Mesothelial cell of epicardium (in vitro differentiated cells): ENCODE measurements at places on chromosomes 1 and 21. TPM values are rescaled to one million over a fixed set of nuclear protein-coding genes. Genes with fewer than 3 reads are reported as not detected.

DNA sequence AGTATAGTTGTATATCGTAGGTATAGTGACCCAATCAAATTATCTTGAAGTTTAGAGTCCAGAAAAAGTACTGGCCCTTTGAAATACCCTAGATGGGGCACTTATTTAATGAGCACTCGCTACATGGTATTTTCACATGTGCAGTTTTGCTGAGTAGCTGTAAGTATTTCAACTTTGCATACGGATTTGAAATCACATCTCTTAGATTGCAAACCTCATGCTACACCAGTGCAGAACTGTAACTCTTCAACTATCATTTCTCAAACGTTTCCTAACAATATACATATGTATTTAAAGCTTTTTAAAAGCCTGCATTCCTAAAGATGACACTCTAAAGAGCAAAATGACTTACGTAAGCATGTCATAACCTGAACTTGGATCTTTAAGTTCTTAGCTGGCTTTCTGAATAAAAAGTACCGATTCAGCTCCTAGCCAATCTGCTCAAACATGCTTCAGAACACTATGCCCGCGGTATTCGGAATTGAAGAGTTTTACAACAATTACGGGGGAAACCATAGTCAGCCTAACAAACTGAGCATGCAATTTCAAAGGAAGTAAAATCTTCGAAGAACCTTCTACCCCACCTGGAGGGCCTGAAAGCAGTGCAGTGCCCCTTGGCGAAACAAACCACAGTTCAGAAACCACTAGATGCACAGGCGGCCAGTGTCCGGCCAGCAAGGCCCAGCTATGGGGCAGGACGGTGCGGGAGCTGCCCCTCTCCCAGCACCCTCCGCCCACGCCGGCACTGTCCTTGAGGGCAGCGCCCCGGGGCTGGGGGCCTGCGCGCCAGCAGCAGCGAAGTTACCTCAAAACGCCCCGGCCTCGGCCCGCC is 863 bp downstream of the FH start:
- DNase-seq, result peak; percentile 22

GRCh38 chr21:25565272-25566211 is 41.7 kb downstream of the MRPL39 start:
- no peak for DNase-seq

KPRP gene
- total RNA-seq, result not detected in 3 replicates

DNA sequence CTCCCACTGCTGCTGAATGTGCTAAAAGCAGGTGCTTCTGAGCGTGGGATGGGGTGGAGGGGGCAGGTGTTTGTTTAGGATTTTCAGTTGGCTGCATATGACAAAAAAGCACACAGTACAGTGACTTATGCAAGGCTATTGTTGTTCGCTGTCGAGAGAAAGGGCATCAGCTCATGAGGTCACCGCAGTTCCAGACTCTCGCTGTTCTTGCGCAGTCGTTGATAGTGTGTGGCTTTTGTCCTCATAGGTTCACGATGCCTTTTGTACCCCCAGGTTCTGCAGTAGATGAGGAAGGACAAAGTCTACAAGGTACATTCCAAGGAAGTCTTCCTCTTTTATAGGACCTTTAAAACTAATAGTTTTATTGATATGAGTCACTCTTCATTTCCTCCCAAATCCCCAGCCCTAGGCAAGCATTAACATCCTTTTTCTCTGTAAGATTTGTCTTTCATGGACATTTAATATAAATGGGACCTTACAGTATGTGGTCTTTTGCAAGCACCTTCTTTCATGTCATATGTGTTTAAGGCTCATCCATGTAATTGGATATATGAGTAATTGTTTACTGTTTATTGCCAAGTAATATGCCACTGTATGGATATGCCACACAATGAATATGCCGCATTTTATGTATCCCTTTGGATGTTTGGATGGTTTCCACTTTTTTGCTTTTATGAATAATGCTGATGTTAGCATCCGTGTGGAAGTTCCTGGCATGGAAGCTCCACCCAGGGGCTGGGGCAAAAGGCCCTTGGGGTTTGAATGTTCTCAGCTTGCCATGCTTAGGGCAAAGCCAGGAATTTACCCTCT is 14.5 kb upstream of the NLRP3 start:
- no peak for DNase-seq

DNA sequence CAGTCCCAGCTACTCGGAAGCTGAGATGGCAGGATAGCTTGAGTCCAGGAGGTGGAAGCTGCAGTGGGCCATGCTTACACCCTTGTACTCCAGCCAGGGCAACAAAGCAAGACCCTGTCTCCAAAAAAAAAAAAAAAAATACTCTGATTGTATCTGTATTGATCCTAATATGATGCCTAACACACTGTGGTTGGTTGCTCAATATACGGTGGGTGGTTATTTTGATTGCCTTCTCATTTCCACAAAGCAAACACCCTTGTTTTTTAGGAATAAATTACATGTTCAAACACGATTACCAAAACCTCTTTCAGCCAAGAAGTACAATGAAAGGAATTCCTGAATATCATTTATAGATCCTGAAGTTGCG is 3.4 kb downstream of the EGLN1 start:
- no peak for DNase-seq

RSBN1 gene
- 23.7 to 27.7 TPM (median 24.7 TPM) in 3 replicates for total RNA-seq

MAP1LC3C gene
- 0.42 to 0.77 TPM in 2 of 3 replicates, not detected in the other for total RNA-seq

DYRK3 gene
- 3.3 to 4.6 TPM (median 4.1 TPM) in 3 replicates for total RNA-seq

- DNase-seq, result no peak
These were observed 88.0 kb upstream of the WLS start for GRCh38 chr1:68320349-68320748.

DNA sequence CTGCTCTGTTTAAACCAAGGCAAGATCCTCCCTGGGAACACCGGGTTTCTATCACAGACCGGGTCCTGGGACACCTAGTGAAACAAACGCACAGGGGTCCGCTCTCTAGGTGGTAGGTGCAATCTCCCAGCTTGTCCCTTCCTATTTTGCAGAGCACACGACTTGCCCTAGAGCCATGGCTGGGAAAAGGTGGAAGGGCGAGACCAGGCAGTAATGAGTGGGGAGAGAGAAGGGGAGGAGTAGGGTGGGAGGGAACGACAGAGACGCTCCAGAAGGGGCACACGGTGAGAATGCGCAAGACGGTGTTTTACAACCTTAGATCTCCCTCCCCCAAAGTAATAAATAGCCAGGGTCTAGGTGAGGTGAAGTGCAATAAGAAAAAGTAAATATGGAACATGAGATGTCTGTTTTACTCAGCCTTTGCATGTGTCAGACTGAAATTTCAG is 9.3 kb upstream of the ARHGAP29 start:
- no peak for DNase-seq

ZNF593OS gene
- not detected in 3 replicates for total RNA-seq

TMEM234 gene
- 28.9 to 33.3 TPM (median 32.9 TPM) in 3 replicates for total RNA-seq

LORICRIN gene
- total RNA-seq, result not detected in 3 replicates

TUFT1 gene
- total RNA-seq, result 14.8 to 17.3 TPM (median 17.3 TPM) in 3 replicates

DNA sequence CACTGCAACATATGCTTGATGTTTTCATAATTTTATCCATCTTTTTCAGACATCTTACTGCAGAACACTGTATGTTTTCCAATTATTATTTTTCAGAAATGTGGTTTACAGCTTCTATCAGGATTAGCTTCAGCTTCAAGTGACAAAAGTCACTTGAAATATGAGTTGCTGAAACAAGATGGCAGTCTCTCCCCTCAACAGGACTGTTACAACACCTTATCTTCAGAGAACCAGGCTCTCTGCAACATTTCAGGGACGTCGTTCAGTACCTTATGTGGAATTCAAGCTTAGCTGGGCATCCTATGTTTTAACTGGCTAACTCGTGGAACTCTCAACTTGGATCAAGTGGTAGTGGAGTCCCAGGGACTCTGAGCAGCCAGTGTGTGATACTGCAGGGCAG is 2.0 kb upstream of the UBE2G2 start:
- DNase-seq, result no peak

C1orf87 gene
- not detected in 3 replicates for total RNA-seq

C1orf52 gene
- total RNA-seq, result 44.6 to 48.2 TPM (median 47.4 TPM) in 3 replicates

DNA sequence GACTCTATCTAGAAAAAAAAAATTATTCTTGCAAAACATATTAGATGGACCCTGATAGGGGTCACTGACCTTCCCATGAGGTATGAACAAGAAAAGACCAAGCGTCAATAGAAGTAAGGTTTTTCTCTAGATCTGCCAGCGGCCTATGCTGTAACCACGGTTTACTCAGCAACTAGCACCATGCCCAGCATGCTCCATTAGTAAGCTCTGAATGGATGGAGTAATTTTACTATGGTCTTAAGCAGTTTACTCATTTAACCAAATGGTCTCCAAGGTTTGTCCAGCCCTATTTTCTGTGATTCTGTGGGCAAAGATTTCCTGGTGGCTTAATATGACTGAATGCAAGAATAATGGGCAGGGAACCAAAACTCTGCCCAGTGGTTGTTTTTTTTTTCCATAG is 113.9 kb downstream of the ADSS2 start:
- no peak for DNase-seq

RAB42 gene
- total RNA-seq, result 4.6 to 5.1 TPM (median 4.8 TPM) in 3 replicates

DNA sequence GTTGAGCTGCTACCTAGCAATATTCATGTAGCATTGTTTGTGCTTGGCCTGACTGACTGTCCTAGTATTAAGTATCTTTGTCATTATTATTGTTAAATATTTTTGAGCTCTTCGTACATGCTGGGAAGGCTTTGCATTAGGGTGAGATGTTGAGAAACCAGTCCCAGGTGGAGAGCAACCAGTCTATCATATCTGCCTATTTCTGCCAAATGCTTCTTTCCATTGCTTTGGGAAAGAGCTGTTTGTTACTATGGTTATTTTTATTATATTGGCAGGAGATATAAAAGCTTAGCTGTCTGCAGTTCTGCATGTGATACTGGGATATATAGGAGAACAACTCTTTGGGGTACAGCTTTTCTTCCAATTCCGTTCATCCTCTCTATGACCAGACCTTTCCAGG is 85.1 kb downstream of the CLDN17 start:
- DNase-seq, result no peak

DNA sequence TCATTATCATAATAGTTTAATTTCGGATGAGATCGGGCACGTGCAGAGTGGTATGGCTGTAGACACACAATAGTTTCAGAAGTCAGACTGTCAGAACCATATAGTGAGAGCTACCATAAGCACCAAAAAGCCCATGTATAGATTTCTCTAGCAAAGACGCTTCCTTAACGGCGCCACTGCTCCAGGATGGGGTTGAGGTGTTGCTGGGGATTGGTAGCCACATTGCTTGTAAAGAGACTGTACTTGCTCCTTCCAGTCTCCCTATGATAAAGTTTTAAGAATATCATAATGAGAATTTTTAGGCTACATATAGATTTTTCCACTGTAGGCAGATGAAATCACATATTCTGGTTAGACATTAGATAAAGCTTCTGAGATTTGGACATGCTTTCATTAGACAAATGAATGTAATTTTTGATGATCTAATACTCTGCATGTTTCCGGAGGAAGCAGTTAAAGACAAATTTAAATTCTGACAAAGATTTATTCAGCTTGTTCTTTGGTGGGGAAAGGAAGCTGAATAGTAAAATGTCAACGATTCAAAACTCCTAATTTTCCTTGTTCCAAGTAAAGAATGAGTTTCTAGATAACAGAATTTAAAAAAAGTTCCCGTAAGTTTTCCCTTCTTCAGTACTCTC is 77.7 kb downstream of the MAP3K7CL start:
- no peak for DNase-seq

DNA sequence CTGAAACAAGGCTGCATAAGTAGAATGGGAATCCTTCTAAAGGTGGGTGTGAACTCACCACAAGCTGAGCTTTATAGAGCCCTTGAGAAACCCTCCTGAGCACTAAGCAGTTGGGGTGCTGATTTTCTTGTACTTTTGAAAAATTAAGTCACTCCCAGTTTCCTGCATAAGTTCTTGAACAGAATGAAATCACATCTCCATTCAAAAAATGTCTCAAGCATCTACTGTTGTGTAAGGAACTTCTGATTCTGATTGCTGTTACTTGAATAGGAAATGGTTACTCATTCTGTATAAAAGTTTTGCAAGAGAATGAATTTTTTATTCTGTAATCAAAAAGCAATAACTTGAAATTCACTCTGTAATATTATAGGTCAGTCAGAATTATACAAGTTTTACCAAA is 50.8 kb upstream of the WNT2B start:
- no peak for DNase-seq

C1orf56 gene
- total RNA-seq, result 4.2 to 4.6 TPM (median 4.2 TPM) in 3 replicates

FAM177B gene
- not detected in 3 replicates for total RNA-seq

GRCh38 chr1:94535879-94536278 is 5.7 kb downstream of the F3 start:
- DNase-seq, result no peak

- DNase-seq, result peak; percentile 45
These were observed 595 bp downstream of the RNF2 start for GRCh38 chr1:185045814-185046492.

DNA sequence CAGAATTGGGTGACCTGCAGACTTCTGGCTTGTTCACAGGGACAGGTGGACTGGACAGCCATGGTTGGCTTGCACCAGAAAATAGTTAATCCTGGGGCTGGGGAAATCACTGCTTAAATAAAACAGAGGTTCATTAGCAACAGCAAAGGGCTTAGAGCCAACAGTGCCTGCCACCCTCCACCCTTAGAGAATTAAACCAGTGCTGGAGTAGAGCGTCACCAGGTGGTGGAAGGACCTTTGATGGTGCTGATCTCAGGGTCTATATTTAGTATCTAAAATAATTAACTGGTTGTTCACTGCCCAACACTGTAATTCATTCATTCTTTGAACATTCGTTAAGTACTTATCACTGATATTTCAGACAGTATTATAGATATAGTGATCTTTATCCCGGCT is 34.7 kb upstream of the PDE9A start:
- DNase-seq, result no peak

CR2 gene
- not detected in 3 replicates for total RNA-seq

SPAG17 gene
- total RNA-seq, result 2.7 to 4.7 TPM (median 3.7 TPM) in 3 replicates

S100A10 gene
- total RNA-seq, result 219 to 234 TPM (median 222 TPM) in 3 replicates

TSTD1 gene
- total RNA-seq, result 53.2 to 60.3 TPM (median 53.7 TPM) in 3 replicates

TMEM200B gene
- 28.3 to 31.0 TPM (median 29.1 TPM) in 3 replicates for total RNA-seq
